ENCODE measurements at places on chromosomes 11 and 22. TPM values are rescaled to one million over a fixed set of nuclear protein-coding genes. Genes with fewer than 3 reads are reported as not detected.

The RFPL3 gene
- total RNA-seq: not detected

The LRRC55 gene
- not detected for total RNA-seq

The CYTH4 gene
- 40.0 TPM for total RNA-seq

The DNAJB7 gene
- total RNA-seq: not detected

The APOBEC3B gene
- 2.2 TPM for total RNA-seq

The MISFA gene
- 5.6 TPM for total RNA-seq

The MS4A6A gene
- total RNA-seq: 87.6 TPM

The PKNOX2 gene
- 17.3 TPM for total RNA-seq

The SMC1B gene
- not detected for total RNA-seq

The SCGB1A1 gene
- 3.5 TPM for total RNA-seq

The DCPS gene
- 12.1 TPM for total RNA-seq

The MS4A7 gene
- 48.4 TPM for total RNA-seq

DNA sequence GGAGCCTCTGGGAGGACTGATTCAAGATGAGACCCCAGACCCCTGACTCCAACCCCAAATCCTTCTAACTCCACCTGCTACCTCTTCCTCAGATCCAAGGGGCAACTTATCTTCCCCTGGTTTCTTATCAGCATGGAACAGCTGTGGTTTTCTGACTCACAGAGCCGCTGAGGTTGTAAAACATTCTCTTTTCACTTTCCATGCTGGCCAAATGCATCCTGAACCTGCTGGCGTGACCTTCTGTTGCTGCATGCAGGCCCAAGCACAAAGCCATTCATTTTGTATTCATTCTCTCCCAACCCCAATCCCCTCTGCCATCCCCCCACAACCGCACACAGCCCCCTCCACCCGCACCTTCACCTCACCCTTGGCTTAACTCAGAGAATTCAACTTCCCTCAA, 70.3 kb downstream of the SEZ6L start:
- no peak for DNase-seq

DNA sequence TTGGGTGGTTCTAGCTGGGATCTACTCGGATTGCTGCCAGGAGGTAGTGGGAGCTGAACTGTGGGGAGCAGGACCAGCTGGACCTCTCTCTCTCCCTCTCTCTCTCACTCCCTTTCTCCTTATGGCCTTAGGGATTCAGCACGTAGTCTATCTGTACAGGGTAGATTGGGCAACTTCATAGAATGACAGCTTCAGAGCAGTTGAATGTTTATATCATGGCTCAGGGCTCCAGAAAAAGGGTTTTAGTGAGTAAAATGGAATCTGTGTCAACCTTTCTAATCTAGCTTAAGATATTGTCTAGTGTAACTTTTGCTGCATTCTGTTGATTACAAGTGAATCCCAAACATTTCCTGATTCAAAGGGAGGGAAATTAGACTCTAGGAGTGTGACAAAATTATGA, 127.7 kb upstream of the PDGFD start:
- no peak for DNase-seq

DNA sequence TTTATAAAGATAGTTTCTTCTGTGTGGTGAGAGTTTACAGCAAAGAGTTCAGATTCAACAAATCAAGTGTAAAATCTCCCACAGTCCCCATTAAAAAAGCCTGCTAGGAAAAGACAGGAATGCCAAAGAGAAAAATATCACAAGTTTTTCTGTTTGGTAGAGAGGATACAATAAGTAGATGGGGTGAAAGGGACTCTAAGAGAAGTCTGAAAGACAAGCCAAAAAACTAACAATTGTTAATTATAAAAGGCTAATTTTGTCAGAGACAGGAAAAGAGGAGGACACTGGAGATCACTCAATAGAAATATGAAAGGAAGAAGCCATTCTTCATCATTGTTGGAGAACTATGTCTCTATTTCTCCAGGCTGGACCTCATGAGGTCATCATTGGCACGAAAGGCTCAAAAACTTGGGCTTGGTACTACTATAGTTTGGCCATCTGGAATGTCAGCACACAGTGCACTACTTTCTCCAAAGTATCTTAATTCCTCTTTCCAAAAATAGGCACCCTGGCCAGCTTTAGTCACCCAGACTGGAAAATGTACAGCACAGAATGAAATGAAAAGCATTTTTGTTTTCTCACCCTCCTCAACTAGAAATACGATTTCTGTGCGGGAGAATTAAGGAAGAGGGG, 531 bp upstream of the SOX6 start:
- no peak for DNase-seq

DNA sequence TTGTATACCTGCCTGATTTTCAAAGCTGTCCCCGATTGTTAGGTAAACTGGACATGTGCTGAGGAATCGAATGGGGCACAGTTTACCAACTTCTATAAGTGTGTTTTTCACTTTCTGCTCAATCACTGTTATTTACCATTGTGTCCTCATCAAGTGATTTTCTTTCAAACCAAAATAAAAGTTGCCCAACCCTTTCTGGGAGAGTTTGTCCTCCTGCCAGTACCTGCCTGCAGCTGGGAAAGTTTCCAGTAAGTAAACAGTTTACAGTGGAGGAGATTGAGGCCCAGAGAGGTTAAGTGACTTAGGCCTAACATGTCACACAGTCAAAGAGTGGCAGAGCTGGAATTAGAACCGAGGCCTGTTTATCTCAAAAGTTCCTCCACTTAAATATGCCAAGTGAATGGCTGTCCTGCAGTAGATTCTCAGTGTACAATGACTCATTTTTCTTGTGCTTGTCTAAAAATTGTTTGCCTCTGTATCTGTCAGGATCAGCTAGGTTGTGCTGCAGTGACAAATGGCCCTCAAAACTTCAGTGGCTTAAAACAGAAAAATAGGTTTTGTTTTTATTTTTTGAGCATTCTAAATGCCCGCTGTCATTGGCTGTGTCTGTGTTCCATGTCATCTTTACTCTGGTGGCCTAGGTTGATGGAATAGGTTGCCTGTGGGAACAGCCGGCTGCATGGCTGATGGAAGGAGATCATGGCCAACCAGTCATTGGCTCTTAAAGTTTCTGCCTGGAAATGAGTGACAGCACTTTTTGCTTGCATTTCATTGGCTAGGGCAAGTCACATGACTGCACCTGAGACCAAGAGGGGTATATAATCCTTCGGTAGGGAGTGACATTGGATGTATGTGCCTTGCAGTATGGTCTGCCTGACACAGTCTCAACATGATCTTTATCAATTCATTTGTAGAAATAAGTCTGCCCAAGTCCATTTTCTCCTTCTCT, 61.8 kb upstream of the CRYBB3 start:
- DNase-seq: no peak

DNA sequence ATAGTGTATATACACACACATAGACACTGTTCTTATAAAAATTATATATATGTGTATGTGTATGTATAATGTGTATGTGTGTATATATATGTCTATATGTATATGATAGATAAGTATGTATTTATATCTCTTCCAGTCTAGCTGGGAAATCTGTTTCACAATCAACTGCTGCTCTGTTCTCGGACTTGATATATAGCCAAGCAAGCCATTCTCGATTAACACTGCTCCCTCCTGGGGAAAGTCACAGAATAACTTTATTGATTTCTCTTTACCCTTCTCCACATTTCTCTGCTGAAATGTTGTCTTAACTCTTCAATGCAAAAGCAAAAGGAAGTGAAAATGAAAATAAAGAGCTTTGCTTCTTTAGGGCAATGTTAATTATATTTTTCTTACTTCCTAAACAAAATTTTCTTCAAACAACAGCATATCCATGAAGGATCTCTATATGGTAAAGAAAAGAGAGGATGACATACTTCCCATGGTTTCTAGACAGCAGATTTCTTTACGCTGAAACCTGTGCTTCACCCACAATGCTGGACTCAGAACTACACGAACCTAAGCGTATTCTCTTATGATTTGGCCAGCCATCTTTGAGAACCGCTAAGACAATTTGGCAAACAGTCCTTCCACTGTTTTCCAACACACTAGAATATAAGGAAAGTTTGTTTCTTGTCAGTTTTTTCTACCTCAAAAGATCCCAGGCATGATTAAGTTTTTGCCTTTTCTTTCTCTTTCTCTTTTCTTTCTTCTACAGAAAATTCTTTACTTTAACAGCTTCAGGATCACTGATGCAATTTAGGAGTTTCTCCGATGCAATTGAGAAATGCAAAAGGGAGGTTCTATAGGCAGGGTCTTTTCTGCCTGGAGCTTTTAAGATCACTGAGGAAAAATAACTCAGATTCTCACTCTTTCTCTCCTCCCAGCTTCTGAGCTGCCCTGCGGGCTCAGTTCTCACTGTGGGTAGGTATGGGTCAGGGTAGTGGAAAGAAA, 1.9 kb downstream of the BLID start:
- no peak for DNase-seq

DNA sequence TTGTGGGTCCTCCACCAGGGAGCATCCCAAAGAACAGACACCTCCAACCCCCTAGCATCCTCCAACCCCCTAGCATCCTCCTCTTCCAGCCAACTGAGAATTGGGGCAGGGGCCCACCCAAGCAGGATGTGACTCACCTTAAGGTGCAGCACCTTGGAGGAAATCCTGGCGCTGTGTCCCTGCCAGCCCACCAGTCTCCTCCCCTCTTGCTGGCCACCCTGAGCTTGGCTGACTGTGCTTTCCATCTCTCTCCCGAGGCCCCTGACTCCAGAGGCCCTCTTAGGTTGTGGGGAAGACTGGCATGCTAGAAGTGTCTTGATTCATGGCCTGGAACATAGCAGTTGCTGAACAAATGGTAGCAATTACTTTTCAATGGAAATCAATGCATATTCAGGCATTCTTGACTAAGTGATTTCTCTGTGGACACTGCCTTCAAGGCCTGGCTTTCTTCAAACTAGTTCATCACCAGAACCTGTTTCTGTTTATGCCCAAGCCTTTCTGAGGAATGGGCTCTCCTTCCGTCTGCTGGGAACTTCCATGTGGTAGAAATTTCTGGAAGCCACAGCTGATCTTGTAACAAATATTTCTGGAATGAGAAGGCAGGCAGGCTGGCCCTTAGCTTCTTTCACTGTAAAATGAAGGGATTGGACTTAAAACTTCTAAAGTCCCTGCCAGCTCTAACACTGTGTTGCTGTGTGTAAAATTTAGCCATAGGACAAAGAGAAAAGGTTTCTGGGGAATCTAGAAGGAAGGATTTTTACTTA, 60.5 kb downstream of the CEP164 start:
- DNase-seq: peak; percentile 35

GRCh38 chr11:112588252-112588694, 327.6 kb upstream of the PLET1 start:
- peak; percentile 76 for DNase-seq

- DNase-seq: no peak
These were observed 4.6 kb downstream of the BID start for GRCh38 chr22:17769716-17770082.

DNA sequence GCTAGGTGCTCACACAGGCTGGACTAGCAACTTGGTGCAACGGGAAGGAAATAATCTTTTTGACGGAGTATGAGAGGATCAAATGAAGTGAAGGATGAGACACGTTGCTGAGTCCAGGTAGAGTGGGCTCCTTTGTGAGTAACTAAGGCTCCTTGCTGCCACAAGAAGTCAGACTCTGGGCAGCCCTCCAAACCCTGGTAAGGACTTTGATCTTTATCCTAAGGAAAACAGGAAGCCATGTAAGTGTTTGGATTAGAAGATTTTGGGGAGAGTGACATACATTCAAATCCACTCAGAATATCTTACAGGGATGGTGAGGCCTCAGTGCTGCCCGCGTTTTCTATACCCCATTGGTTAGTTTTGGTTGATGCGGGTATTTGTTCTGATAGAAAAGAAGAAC, 155.9 kb upstream of the RAG2 start:
- DNase-seq: no peak

- no peak for DNase-seq
These were observed 9.5 kb upstream of the OOSP4A start for GRCh38 chr11:59954219-59954847.

DNA sequence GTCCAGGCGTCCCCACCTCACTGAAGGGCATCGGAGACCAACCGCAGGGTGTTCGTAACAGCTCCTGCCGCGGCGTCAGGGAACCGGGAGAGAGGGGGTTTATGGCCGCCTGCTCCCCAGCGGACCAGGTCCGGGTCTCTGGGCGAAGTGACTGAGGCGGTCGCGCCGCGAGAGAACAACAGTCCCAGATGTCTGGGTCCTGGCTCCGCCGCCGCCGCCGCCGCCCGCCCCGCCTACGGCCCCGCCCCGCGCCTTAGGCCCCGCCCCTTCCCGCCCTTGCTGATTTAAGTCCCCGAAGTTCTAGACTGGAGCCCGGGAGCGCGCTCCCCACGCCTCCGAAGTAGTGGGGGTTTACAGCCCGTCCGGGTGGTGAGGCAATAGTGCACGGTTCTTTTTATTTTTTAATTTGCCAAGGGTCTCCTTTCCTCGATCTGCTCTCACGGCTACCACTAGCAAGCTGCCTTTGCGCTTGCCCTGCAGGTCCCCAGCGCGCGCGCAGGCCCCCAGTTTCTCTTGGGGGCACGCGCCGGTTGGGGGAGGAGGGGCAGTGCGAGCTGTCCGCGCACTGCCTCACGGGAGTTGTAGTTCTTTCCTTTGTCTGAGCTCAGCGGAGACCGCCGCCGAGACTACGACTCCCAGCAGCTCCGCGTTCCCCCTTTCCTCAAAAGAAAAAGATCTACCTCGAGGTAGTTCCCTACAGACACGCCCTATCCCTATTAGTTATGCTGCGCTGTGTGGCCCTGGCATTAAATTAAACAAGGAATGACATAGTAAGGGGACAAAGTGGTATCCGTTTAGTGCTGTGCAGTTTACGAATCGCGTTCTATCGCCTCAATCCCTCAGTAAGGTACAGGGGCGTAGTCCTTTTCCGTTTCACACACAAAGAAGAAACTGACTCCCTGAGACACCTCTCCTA, at the start of gene PGM2L1:
TSS of gene PGM2L1 (minus strand) at position 190 of the 916 bp plus-strand sequence. CDS start 272 bp downstream, outside the sequence.
- DNase-seq: peak; percentile 96

- peak; percentile 83 for DNase-seq
These were observed 4.5 kb upstream of the CREB3L1 start for GRCh38 chr11:46272816-46273427.

DNA sequence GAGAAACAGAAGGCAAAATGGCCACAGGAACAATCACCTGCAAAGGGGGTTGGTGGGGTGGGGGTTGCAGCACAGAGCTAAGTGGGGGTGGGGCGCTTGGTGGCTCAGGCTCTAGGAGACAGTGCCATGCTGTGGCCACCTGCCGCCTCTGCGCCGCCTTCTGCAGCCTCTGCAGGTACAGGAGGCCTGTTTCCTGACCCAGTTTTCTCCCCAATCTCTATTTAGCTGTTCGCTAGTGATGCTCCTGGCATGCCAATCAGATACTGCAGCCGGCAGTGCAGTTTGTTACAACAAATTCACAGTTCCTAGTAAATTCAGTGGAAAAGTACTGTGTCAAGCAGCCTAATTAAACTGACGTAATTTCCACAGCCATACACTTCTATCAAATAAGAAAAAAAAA, 106.4 kb downstream of the SERGEF start:
- no peak for DNase-seq

GRCh38 chr11:60795291-60795690, 10.2 kb downstream of the MS4A10 start:
- no peak for DNase-seq

Data from sciatic nerve (tissue), 2 donors.